ENCODE measurements at places on chromosomes 3 and 15.

DNA sequence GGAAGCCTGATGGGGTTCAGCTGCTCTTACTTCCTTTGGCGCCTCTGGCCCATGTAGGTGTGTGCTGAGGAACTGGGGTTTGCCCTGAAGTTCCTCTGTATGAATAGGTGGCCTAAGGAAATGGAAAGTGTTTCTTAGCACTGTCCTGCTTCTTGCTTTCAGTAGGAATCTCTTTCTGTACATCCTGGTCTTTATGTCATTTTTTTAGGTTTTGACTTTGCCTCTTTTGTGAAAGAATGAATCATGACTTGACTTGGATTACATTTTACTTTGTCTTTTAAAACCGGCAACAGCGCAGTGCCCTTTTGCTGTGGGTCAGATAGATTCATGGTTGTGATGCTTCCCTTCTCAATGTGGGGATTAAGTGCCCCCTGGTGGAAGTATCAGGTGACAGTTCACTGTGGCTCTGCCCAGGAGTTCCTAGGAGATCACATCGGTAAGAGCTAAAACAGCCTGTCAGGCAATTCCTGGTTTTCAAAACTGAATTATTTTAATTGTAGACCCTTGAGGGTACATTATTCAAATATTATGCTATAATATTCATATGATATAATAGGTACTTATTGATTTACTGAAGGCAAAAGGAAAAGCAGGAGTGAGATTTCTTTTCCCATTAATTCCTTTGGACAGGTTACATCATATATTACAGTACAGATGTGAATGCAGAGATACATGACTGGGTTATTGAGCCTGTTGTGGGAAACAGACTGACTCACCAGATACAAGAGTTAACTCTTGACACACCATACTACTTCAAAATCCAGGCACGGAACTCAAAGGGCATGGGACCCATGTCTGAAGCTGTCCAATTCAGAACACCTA, 95.4 kb downstream of the HCN4 start:
- DNase-seq = peak; percentile 53
- H3K4me3 ChIP-seq = no peak overlapping the region
- H3K27me3 ChIP-seq = no peaks in the 10 kb centered on the region
- no peaks in the 10 kb centered on the region for H3K4me1 ChIP-seq
- peaks cover 5% of the 10 kb centered on the region for H3K36me3 ChIP-seq
- H3K27ac ChIP-seq = no peak overlapping the region

GRCh38 chr3:125229168-125229567, 16.6 kb upstream of the SLC12A8 start:
- no peak overlapping the region for H3K4me3 ChIP-seq
- DNase-seq = no peak
- H3K4me1 ChIP-seq = no peaks in the 10 kb centered on the region
- no peaks in the 10 kb centered on the region for H3K27me3 ChIP-seq

DNA sequence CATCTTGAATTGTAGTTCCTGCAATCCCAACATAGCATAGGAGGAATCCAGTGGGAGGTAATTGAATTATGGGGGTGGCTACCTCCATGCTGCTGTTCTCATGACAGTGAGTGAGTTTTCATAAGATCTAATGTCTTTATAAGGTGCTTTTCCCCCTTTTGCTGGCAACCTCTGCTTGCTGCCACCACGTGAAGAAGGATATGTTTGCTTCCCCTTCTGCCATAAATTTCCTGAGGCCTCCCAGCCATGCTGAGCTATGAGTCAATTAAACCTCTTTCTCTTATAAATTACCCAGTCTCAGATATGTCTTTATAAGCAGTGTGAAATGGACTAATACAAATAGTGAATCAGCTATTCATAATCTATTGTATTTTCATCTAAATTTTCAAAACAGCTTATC, 537.3 kb downstream of the EPHA3 start:
- DNase-seq = no peak
- H3K4me1 ChIP-seq = no peaks in the 10 kb centered on the region
- no peaks in the 10 kb centered on the region for H3K27me3 ChIP-seq
- H3K27ac ChIP-seq = no peak overlapping the region
- H3K36me3 ChIP-seq = no peaks in the 10 kb centered on the region

DNA sequence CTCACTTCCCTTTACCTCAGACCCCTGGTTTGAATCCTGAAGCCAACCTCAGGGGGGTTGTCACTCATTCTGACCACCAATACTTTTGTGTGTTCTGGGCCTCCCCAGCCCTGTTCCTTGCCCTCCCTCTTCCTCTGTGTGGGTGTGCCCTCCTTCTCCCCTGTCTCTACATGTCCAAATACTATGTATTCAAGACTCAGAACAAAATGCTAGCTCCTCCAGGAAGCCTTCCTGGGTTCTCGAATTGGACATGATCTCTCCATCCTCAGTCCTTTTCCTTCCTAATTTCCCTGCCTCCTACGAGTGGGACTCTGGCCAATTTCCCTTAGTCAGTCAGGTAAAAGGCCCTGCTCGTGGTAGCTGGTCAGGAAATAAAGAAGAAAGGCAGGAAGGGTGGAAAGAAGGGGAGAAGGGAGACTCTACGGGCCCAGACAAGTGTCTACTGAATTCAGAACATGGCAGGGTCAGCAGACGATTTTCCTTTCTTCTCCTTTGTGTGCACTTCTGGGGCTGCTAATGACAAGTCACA, 79.7 kb downstream of the BDH1 start:
- H3K27ac ChIP-seq = no peak overlapping the region
- no peaks in the 10 kb centered on the region for H3K27me3 ChIP-seq
- H3K4me1 ChIP-seq = peaks cover 7% of the 10 kb centered on the region
- no peak overlapping the region for H3K4me3 ChIP-seq
- no peak for DNase-seq

DNA sequence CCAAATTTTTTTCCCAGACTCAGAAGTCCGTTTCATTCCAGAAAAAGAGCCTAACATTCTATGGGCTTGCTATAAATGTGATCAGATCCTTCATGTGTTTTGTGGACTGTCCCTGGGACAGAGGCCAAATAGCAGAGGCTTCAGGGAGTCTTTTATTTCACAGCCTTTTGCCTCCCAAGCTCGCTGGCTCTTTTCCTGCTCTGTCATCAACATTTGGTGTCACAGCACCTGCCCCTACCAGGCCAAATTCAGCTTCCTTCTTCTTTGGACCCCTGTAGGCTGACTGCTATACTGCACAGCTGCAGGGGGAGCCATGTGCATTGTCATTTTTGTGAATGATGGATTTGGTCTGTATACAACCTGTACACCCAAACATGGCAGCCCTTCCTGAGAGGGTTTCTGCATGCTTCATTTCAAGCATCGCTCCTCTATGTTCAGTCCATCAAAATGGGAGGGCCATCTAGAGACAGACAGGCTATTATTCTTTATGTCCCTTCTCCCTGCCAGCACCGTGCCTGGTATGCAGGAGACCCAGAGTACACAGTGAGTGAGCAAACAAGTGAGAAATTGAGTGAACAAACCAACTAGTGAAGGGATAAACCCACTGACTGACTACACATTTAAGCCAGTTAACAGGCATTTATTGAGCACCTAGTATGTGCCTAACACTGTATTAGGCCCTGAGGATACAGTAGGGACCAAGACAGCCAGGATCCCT, 17.9 kb upstream of the RPP14 start:
- no peak overlapping the region for H3K4me3 ChIP-seq
- H3K4me1 ChIP-seq = peaks cover 8% of the 10 kb centered on the region
- DNase-seq = peak; percentile 34
- no peak overlapping the region for H3K27ac ChIP-seq

DNA sequence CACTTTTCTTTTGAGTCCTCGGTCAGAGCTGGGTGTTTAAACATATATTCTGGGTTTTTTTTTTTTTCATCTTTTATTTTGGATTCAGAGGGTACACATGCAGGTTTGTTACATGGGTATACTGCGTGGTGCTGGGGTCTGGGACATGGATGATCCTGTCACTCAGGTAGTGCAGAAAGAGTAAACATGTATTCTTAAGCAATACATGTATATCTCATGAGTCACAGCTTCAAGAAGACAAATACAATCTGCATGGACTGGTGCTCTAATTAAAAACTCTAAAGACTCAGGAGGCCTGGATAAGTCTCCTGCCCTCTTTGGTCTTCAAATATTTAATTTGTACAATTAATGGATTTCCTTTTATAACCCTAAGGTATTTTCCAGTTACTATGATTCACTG, 50.6 kb upstream of the PHLDB2 start:
- DNase-seq = no peak
- no peaks in the 10 kb centered on the region for H3K36me3 ChIP-seq
- H3K27me3 ChIP-seq = no peaks in the 10 kb centered on the region
- H3K4me3 ChIP-seq = no peak overlapping the region
- H3K27ac ChIP-seq = no peak overlapping the region
- H3K4me1 ChIP-seq = peaks cover 3% of the 10 kb centered on the region

GRCh38 chr3:195078891-195079440, 192.0 kb downstream of the XXYLT1 start:
- H3K27ac ChIP-seq = no peak overlapping the region
- H3K4me1 ChIP-seq = no peaks in the 10 kb centered on the region
- DNase-seq = no peak
- no peaks in the 10 kb centered on the region for H3K27me3 ChIP-seq
- H3K36me3 ChIP-seq = no peaks in the 10 kb centered on the region

GRCh38 chr15:88541709-88542341, 4.7 kb downstream of the DET1 start:
- DNase-seq = no peak
- no peaks in the 10 kb centered on the region for H3K36me3 ChIP-seq
- no peak overlapping the region for H3K4me3 ChIP-seq
- H3K27ac ChIP-seq = no peak overlapping the region

DNA sequence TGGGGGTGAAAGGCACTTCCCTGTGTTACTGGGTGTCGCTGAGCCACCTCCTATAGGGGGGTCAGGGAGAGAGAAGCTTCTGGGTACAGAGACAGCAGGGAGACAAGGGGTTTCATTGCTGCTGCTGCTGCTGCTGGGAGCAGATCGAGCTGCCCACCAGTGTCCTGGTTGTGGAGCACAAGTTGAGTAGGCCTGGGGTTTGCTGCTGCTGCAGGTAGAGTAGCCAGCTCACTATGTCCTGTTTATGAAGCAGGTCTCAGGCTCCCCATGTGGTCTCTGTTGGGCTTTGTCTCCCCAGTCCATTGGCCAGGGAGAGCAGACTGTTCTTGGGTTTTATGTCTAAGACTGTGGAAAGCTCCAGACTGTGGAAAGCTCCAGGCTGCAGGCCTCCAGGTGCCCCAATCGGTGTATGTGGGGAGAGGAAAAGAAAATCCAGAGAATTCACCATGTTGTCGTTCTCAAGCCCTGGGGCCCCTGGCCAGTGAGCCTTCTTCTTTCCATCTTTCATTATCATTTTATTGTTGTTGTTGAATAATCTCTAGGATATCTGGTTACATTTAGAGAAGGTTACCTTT, 157.8 kb downstream of the ADAMTS17 start:
- DNase-seq = no peak
- H3K4me3 ChIP-seq = no peak overlapping the region
- H3K27ac ChIP-seq = no peak overlapping the region
- no peaks in the 10 kb centered on the region for H3K4me1 ChIP-seq
- no peaks in the 10 kb centered on the region for H3K27me3 ChIP-seq

DNA sequence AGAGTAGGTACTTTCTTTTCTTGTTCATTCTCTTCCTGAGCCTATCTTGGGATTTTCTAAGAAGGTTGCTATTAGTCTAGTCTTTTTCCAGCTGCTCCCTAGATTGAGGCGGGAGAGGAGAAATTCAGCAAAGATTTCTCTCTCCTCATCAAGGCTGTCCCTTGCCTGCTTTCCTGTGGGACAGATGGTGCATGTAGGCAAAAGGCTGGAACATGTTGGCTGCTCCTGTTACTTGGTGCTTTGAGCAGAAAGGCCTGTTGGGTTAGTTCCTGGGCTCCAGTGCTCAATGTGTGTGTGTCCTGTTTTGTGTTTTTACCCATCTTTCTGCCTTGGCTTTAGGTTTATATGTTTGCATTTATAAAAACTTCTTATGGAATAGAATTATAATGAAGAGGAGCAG, 9.1 kb upstream of the SNRPN start:
- H3K27ac ChIP-seq = no peak overlapping the region
- H3K27me3 ChIP-seq = no peaks in the 10 kb centered on the region
- DNase-seq = no peak
- H3K36me3 ChIP-seq = no peaks in the 10 kb centered on the region

- no peaks in the 10 kb centered on the region for H3K36me3 ChIP-seq
- H3K27me3 ChIP-seq = no peaks in the 10 kb centered on the region
- H3K4me3 ChIP-seq = no peak overlapping the region
- no peaks in the 10 kb centered on the region for H3K4me1 ChIP-seq
These were observed 79.3 kb downstream of the NEK10 start for GRCh38 chr3:27289769-27290413.

DNA sequence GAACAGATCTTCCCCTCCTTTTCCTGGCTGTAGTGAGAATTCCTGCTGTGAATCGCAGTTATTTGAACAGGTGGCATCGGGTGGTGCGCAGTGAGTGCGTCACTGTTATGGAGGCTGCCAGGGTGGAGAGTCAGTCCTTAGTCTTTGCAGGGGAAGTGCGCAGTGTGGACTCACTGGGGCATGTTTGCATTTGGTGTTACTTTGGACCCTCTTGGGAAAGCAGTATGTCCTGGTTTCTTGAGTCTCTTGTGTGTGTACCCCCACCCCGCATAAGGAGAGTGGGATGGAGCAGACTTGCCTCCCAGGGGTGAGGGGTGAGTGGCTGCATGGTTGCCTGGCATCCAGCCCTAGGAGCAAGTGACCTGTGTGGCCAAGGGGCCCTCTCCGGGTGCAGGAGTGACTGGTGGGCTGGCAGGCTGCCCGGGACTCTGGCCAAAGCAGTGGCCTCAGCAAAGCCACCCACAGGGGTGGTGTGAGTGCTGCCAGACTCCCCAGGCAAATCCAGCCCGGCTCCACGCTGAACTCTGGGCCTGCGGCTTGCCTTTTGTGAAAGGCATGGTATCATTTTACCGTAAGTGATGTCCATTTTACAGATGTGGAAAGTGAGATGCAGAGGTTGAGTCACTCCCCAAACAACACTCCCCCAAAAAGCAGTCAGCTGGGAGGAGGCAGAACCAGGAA, 46.4 kb downstream of the DNASE1L3 start:
- no peaks in the 10 kb centered on the region for H3K27me3 ChIP-seq
- peaks cover 26% of the 10 kb centered on the region for H3K4me1 ChIP-seq
- no peak overlapping the region for H3K4me3 ChIP-seq
- H3K27ac ChIP-seq = peak overlapping the region; percentile 71
- peak; percentile 67 for DNase-seq

GRCh38 chr15:82110144-82110543, 64.3 kb upstream of the MEX3B start:
- DNase-seq = no peak
- no peak overlapping the region for H3K4me3 ChIP-seq
- no peaks in the 10 kb centered on the region for H3K27me3 ChIP-seq
- H3K36me3 ChIP-seq = no peaks in the 10 kb centered on the region

DNA sequence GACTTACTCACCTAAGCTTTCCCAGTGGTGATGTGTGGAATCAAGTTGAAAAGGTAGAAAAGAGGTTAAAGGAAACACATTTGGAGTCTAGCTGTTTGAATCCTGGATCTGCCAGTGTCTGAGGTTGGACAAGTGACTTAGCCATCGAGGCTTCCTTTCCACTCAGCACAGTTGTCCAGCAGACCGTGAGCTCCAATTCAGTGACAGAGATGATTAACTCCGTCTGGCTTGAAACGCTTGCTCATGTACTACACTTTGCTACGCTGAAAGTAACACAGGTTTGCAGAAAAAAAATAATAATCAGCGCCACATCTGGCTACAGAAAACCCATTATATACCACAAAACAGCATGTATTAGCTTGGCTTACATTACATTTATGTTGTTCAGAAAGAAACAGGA, 364.9 kb upstream of the MCTP2 start:
- H3K27me3 ChIP-seq = no peaks in the 10 kb centered on the region
- no peak overlapping the region for H3K27ac ChIP-seq
- H3K4me1 ChIP-seq = no peaks in the 10 kb centered on the region
- no peak overlapping the region for H3K4me3 ChIP-seq
- DNase-seq = no peak

GRCh38 chr3:98731720-98732285, 31.3 kb upstream of the ST3GAL6 start:
- H3K36me3 ChIP-seq = no peaks in the 10 kb centered on the region
- H3K4me1 ChIP-seq = peaks cover 3% of the 10 kb centered on the region
- no peak for DNase-seq
- peak overlapping the region; percentile 81 for H3K4me3 ChIP-seq
- no peaks in the 10 kb centered on the region for H3K27me3 ChIP-seq
- peak overlapping the region; percentile 69 for H3K27ac ChIP-seq
